ENCODE measurements at places on chromosomes 3 and 15. TPM values are rescaled to one million over a fixed set of nuclear protein-coding genes. Genes with fewer than 3 reads are reported as not detected.
A peak's percentile ranks its signal among the peaks of the same experiment; 100 is the strongest.

EEF1AKMT4 gene
- 4.3 TPM for total RNA-seq

SHF gene
- 4.9 TPM for total RNA-seq

CHRFAM7A gene
- total RNA-seq: 4.4 TPM

GOLGA6L9 gene
- 4.2 TPM for total RNA-seq

LXN gene
- 3.4 TPM for total RNA-seq

SPINT1 gene
- total RNA-seq: 0.87 TPM

NAALADL2 gene
- 19.8 TPM for total RNA-seq

CSTA gene
- total RNA-seq: not detected

ATP10A gene
- total RNA-seq: 163 TPM

MANF gene
- 97.5 TPM for total RNA-seq

DNA sequence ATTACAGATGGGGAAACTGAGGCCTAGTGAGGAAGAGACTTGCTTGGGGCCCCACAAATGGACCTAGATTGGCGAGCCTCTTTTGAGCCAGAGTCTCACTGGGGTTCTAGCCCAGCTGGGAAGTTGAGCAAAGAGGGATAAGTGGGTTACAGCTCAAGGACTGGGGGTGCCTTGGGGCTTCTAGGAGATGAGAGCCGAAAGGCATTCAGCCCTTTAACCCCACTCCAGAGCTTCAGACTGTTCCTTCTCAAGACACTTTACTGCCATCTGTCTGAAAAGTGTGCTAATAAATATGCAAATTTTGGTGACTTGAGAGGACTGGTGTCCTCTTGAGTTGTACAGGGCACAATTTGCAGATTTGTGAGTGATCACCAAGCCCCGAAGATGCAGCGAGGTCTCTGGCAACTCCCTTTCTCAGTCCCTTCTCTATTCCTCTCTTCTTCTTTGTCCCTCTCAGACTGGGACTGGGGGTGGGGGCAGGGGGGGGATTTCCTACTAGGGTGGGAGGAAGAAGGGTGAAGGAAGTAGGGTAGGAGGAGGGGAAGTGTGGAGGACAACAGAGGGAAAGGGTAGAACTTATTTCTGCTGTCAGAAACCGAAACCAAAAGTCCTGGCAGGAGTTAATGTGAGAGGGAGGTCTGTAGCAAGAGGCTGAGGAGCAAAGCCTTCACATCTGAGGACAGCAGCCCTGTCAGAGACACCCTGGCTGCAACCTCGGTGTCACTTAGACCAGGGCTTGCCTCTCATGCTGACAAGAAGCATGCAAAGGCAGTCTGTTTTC, 16.2 kb upstream of the ANKDD1A start:
- H3K4me1 ChIP-seq: peaks cover 61% of the 10 kb centered on the region
- no peaks in the 10 kb centered on the region for H3K36me3 ChIP-seq
- no peaks in the 10 kb centered on the region for H3K27me3 ChIP-seq
- H3K27ac ChIP-seq: no peak overlapping the region
- no peak overlapping the region for H3K4me3 ChIP-seq
- DNase-seq: no peak

DNA sequence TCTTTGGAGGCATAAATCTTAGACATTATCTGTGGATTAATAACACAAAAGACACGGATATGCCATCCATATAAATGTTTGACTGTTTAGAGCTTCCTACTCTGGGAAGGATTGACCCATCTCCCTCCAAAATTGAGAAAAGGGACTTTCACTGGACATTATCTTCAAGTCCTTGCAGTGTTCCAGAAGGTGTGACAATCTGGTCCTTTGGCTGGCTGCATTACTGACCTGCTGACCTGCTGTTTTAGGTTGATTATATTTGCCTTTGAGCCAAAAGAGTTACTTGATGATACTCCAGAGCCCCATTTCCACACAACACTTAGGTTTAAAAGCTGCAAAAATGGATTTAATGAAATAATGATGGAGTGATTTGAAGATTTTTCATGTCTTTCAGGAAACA, 504.6 kb downstream of the LPP start:
- H3K4me3 ChIP-seq: no peak overlapping the region
- no peaks in the 10 kb centered on the region for H3K27me3 ChIP-seq
- H3K27ac ChIP-seq: no peak overlapping the region

- H3K36me3 ChIP-seq: peaks cover 5% of the 10 kb centered on the region
- H3K4me3 ChIP-seq: no peak overlapping the region
- H3K4me1 ChIP-seq: no peaks in the 10 kb centered on the region
- no peak overlapping the region for H3K27ac ChIP-seq
- H3K27me3 ChIP-seq: no peaks in the 10 kb centered on the region
Observed at GRCh38 chr3:144948711-144949110, 977.1 kb downstream of the DIPK2A start.

- no peak overlapping the region for H3K4me3 ChIP-seq
- peaks cover 9% of the 10 kb centered on the region for H3K4me1 ChIP-seq
- H3K27me3 ChIP-seq: no peaks in the 10 kb centered on the region
Observed at GRCh38 chr3:46520531-46520930, 22.8 kb downstream of the RTP3 start.

- peak overlapping the region; percentile 94 for H3K27ac ChIP-seq
- no peak for DNase-seq
- peaks cover 4% of the 10 kb centered on the region for H3K36me3 ChIP-seq
- no peaks in the 10 kb centered on the region for H3K27me3 ChIP-seq
- peaks cover 80% of the 10 kb centered on the region for H3K4me1 ChIP-seq
Observed at GRCh38 chr15:48962662-48963523, 826 bp downstream of the SHC4 start.

GRCh38 chr15:88002706-88003105, 253.8 kb downstream of the NTRK3 start:
- H3K4me1 ChIP-seq: no peaks in the 10 kb centered on the region
- no peak overlapping the region for H3K27ac ChIP-seq
- H3K4me3 ChIP-seq: no peak overlapping the region
- H3K36me3 ChIP-seq: no peaks in the 10 kb centered on the region
- no peaks in the 10 kb centered on the region for H3K27me3 ChIP-seq
- no peak for DNase-seq

DNA sequence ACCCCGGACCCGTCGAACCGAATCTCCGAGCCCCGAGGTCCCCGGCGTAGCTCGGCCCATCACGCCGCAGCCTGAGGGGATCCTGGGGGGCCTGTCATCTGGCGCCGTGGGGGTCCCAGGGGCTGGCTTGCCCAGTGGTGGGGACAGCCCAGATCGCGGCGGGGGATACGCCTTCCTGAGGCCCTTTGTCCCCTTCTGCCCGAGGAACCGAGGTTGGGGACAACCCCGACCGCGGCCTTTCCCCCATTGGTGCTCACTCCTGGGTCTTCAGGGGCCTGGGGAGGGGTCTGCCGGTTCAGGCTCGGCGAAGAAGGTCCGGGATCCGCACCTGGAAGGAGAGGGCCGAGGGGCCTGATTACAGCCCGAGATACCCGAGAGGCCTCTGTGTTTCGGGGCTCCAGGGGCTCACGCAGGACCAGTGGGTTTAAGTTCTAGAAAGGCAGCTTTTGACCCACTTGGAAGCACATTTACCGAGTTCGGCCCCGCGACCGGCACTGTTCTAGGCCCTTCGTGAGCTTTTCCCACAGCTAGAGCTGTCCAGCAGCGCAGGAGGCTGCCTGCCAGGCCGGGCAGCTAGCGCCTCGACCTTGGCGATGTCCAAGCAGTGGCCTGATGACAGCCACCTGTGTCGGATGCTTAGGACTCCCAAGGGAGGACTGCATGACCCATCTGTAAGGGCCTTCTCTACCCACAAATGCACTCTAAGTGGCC, 504 bp downstream of the ABHD2 start:
- H3K27ac ChIP-seq: no peak overlapping the region
- no peaks in the 10 kb centered on the region for H3K27me3 ChIP-seq
- no peak for DNase-seq

DNA sequence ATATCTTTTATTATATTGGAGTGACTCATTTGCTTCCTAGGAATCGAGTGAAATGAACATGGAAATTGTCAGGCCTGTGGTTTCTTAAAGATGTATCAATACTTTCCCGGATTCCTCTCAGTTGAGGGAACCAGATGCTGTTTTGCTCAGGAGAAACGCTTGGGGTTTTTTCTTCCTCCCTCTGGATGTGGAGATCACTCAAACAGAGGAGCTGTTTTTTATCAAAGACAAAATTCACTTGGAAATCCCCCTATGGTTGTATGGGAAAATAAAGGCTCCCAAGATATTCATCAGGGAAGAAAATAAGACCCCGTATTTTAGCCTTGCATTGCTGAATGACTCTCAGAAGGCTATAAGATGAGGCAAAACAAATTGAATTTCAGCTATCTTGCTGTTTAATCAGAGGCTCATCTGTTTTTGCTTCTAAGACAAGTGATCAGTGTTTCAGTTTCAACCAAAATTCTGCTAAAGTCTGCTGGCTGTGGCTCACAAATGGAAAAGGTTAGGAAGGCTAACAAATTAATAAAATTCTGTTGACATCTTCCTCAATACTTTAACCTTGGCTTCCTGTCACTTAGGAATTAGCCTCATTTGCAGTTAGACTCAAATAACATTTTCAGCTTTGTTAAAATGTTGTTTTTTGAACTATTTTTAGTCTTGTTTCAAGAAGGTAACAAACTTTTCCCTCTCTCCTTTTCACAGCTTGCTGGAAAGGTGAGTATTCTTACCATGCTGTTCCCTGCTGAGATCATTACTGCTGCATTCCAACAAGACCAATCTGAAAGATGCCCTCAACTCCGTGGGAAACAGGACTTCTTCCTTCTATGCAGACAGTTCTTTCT, 83.6 kb downstream of the COL6A5 start:
- peaks cover 4% of the 10 kb centered on the region for H3K27me3 ChIP-seq
- no peaks in the 10 kb centered on the region for H3K36me3 ChIP-seq
- no peak overlapping the region for H3K4me3 ChIP-seq
- DNase-seq: no peak
- no peak overlapping the region for H3K27ac ChIP-seq

GRCh38 chr3:155948476-155948875, 78.0 kb downstream of the GMPS start:
- H3K27me3 ChIP-seq: no peaks in the 10 kb centered on the region
- H3K4me1 ChIP-seq: peaks cover 48% of the 10 kb centered on the region
- no peak overlapping the region for H3K4me3 ChIP-seq
- H3K36me3 ChIP-seq: peaks cover 5% of the 10 kb centered on the region
- DNase-seq: no peak

- H3K4me3 ChIP-seq: no peak overlapping the region
- no peak for DNase-seq
- H3K27ac ChIP-seq: no peak overlapping the region
Observed at GRCh38 chr3:14698601-14699244, 23.8 kb downstream of the C3orf20 start.

GRCh38 chr3:11953778-11954177, 50.4 kb upstream of the SYN2 start:
- no peak overlapping the region for H3K27ac ChIP-seq
- DNase-seq: no peak
- peaks cover 31% of the 10 kb centered on the region for H3K27me3 ChIP-seq
- H3K36me3 ChIP-seq: no peaks in the 10 kb centered on the region
- no peak overlapping the region for H3K4me3 ChIP-seq
- no peaks in the 10 kb centered on the region for H3K4me1 ChIP-seq

DNA sequence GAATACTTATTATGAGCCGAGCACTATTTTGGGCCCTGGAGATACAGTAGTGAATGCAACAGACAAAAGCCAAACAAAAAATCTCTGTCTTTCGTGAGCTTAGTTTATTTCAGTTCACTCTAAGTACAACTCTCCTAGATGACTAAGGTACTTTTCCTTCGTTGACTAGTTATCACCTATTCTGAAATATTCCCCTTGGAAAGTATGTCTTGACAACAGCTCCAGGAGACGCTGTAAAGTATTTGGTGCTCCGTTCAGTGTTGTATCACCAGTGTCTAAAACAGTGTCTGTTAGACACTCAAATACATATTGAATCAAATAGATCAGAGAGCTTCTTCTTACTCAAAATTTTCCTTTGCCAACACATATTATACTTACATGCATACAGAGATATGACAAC, 119.6 kb downstream of the TFDP2 start:
- peaks cover 19% of the 10 kb centered on the region for H3K4me1 ChIP-seq
- DNase-seq: no peak
- H3K36me3 ChIP-seq: no peaks in the 10 kb centered on the region

- H3K4me3 ChIP-seq: no peak overlapping the region
- no peak overlapping the region for H3K27ac ChIP-seq
- peaks cover 4% of the 10 kb centered on the region for H3K27me3 ChIP-seq
- H3K4me1 ChIP-seq: no peaks in the 10 kb centered on the region
- DNase-seq: no peak
- H3K36me3 ChIP-seq: no peaks in the 10 kb centered on the region
Observed at GRCh38 chr3:122097141-122097540, 42.0 kb downstream of the CD86 start.
